ENCODE measurements at places on chromosomes 2 and 18.

DNA sequence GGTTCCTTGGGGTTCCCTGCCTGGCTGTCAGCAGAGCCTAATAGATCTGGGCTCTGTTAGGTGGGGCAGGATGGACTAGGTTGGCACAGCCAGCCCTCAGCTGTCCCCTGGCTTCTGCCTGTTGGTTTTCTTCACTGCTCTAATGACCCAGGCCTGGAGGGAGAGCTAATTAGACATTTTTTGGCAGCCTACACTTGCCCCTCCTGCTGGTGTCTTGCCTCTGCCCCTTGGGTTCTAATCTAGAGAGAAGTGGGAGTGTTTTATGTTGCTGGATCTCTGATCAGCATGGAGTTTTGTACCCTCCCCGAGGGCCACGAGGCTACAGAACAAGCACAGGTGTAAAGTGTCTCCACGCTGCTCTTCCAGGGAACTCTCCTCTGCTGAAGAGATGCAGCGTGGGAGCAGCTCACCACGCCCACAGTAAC, 199.4 kb upstream of the RASGRP3 start:
- no peak for DNase-seq

DNA sequence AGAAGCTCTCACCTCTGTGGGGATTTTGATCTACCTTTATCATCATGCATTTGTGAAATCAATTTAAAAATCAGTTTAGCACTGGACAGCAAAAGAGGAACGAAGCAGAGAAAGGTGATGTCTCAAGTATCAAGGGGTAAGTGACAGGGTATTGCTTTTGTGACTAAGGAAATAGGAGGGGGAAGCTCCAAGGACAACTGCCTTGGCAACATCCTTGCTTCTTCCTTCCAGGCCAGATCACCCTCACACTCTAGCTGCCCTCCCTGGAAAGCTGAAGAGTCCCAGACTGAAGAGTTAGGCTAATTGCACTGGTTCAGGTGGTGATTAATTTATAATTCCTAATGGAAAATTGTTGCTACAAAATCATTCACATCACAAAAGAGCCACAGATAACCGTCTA, 859.1 kb upstream of the ACVR2A start:
- DNase-seq, result no peak

DNA sequence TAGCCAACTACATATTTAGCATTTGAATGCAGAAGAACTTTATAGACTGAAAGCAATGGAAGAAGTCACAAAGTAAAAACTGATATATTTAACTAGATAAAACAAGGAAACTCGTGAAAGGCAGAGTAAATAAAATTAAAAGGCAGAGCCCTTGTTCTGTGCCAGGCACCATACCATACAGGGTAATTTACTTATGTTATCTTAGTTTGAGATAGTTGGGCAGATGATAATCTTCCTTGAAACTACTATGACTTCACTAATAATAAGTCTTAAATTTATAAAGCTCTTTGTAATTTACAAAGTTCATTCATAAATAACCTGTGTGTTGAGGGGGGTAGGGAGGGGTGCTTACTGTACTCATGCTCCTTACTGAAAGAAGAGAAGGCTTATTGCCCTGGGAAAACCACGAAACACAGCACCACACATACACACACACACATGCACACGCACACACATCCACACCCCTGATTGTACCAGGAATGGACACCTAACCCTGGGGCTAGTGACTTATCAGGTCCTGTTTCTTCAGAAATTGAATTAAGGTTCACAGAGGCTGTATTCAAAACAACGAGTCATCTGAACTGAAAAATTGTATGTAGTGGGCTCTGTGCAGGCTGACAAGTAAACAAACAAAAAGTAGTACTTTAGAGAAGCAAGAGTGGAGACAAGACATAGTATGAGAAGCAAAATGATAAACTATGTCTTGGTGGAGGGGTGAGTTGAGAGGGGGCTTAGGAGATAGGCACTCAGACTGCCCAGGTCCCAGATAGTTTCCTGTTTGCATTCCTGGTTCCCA, 38.1 kb downstream of the AGFG1 start:
- DNase-seq, result no peak

DNA sequence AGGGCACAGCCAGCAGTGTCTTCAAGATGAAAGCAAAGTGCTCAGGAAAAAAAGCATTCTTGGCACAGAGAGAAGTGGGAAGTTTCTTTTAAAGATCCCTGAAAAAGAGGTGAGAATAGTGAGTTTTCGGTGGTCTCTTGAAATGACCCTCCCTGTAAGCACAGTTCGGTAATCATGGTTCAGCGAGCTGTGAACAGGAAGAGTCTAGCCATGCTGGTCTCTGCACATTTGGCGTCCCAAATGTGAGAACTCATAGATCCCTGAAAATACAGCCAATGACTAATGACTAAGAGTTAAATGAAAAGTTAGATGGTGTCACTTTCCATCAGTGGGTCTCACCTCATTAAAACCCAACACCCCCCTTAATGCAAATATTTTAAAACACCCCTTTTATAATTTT, 3.4 kb downstream of the IL1R1 start:
- no peak for DNase-seq

- DNase-seq, result no peak
Measured at GRCh38 chr2:152099367-152100050, 665 bp upstream of the CACNB4 start.

DNA sequence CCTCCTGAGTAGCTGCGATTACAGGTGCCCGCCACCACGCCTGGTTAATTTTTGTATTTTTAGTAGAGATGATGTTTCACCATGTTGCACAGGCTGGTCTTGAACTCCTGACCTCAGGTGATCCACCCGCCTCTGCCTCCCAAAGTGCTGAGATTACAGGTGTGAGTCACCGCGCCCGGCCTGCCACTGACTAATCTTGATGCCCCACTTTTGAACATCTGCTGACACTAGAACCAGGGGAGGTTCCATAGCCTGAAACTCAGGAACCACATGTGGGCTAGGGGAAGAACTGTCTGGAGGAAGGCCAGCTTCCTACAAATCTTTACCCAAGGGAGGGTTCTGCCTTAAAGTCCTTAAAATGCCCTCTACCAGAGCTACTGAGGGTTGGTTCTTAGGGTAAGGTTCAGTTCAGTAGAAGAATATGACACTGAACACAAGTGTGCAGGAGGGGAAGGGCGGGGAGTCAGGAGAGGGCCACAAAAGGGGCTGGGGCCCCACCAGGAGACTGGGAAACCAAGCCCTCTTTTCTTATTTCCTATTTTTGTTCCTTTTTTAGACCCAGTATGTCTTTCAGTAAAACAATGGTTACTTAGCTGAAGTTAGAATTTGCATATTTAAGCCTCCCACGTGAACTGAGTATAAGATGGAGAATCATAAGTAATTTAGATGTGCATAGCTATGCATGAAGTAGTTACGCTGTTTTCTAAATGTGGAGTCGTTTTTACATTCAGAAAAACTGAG, 6.3 kb upstream of the RAB31 start:
- no peak for DNase-seq

- DNase-seq, result no peak
Measured at GRCh38 chr2:961786-962185, 11.1 kb downstream of the SNTG2 start.

GRCh38 chr2:178450524-178450773, 526 bp downstream of the PRKRA start:
- DNase-seq, result peak; percentile 51

DNA sequence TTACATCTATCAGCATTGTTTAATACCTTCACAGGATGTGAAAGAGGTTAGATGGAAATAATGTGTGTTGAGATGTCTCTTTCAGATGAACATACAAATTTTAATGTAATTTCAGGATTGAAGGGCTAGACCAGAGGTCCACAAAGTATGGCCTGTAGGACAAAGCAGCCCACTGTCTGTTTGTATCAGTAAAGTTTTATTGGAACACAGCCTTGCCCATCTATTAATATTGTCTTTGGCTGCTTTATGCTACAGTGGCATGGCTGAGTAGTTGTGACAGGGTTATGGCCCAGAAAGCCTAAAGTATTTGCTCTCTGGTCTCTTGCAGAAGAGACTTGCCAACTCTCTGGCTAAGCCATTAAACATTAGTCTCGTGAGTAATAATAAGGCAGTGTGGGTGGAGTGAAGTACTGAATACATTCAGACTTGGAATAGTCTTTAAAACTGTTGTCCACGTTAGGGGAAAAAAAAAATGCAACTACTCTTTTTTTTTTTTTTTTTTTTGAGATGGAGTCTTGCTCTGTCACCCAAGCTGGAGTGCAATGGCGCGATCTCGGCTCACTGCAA, 74.5 kb upstream of the NOSTRIN start:
- DNase-seq, result no peak

- no peak for DNase-seq
Measured at GRCh38 chr18:60865801-60866200, 467.4 kb upstream of the CDH20 start.

DNA sequence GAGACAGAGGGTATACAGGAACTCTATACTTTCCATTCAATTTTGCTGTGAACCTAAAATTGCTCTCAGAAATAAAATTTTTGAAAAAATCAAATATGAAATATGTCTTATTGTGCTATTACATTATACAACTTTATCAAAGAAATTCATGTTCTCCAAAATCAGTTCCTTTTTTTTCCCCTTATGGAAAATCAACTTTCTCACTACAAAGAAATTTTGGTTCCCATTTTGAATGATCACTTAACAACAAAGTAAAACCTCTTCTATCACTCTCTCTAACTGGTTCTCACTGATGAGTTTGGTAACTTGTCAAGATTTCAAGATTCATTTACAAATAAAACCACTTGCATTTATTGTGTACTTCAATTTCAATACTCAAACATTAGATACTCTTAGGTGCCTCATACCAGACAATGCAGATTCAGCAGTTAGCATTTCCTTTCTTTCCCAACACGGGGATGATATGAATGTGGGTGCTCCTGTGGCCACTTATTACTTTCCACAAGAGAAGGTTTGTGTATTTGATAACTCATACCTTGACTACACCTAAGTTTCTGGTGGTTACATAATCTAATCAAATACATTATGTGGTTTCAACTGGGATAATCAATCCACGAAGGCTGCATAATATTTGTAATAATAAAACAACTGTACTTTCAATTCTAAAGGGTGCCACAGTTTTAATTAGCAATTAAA, 6.4 kb downstream of the PSME4 start:
- no peak for DNase-seq

DNA sequence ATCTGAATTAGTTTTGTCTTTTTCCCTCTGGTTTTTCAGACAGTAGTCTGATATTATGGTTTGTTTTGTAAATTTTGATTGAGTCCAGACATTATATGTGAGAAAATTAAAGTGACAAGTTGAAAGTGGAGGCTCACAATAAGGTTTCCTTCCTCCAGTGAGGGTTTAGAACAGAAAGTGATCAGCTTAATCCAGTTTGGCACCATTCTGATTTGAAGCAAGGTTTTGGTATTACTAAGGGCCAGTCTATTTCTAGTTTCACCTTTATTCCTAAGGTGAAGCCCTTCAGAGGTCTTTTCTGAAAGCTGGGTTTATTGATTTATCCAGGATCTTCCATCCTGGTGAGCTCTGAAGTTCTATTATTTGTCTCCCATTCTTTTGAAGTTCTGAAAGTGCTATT, 68.7 kb downstream of the CDC42EP3 start:
- DNase-seq, result no peak

DNA sequence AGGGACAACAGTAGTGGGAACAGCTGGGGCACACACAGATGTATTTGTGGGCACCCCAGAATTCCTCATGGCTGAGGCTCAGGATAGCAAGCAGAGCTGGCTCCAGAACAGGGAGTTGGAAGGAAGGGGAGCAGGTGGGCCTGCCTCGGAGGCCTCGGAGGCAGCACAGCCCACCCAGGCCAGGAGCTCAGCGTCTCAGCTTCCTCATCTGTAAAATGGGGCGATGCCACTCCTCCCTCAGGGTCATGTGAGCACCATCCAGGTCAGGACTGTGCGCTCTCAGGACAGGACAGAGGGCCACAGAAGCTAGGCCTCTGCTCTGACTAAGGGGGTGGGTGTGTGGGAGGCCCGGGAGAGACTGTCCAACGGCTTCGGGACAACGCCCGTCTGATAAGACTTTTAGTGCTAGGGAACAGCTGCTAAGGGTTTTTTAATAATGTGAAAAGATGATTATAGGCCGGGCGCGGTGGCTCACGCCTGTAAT, 106.2 kb downstream of the HDAC4 start:
- DNase-seq, result no peak

DNA sequence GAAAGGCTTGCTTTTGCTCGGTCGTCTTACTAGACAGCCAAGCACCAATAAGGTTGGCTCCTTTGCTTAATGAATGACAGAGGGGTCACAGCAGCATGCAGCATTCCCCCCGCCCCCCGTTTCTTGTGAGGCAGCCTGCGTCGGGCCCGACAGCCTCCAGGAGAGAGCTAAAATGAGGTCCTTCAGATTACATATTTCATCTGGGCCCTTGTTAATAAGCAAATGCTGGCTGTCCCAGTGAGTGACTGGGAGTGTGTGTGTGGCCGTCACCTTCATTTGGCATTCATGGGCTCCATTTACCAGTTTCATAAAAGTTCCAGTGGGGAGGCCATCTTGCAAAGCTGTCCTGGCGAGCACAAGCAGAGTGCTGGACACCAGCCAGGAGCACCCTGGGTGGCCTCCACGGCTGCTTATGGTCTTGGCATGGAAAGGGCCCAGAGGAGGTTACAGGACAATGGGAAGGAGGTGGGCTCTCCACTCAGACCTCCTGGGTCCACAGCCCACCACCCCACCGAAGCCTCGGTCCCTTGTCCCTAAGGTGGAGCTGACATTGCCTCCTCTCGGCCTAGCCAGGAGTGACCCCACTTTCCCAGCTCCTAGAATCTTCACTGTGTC, 37.2 kb downstream of the ODC1 start:
- no peak for DNase-seq

DNA sequence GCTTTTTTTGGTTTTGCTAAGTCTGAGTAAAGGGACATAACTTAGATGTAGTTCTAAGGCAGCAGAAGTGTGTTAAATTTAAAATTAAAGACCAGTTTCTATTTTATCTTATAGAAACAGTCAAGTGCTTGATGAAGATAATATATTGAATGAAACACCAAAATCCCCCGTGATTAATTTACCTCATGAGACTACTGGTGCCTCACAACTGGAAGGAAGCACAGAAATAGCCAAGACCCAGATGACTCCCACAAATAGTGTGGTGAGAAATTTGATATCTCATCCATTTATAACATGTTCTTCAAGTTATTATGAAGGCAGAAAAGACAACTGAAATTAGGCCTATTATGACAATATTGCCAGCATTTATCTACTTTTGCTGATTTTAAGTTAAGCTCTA, 45.6 kb downstream of the APLF start:
- no peak for DNase-seq

GRCh38 chr18:36312806-36313395, 15.4 kb downstream of the FHOD3 start:
- no peak for DNase-seq

DNA sequence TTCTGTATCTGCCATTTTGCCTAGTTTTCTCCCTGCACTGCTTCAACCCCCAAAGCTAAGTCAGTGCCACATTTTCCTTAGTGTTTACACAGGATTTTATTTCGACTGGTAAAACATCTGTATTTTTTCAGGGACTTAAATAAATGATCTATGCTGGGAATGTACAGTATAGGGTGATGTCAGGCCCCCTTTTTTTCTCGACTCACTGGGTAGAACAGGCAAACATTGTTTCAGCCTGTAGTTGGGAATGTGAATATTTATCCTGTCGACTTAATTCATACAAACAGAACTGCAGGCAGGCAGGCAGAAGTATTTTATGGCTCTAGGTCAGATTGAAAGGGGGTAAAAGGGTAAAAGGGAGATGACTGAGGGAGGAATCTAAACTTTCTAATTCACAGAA, 123.5 kb upstream of the ZFP36L2 start:
- no peak for DNase-seq

- DNase-seq, result no peak
Measured at GRCh38 chr2:120660056-120660694, 75.5 kb upstream of the GLI2 start.
